CD4-positive, alpha-beta T cell treated with Interleukin-10 for 1 hour (primary cell): ENCODE measurements at places on chromosomes 7 and 10.

DNA sequence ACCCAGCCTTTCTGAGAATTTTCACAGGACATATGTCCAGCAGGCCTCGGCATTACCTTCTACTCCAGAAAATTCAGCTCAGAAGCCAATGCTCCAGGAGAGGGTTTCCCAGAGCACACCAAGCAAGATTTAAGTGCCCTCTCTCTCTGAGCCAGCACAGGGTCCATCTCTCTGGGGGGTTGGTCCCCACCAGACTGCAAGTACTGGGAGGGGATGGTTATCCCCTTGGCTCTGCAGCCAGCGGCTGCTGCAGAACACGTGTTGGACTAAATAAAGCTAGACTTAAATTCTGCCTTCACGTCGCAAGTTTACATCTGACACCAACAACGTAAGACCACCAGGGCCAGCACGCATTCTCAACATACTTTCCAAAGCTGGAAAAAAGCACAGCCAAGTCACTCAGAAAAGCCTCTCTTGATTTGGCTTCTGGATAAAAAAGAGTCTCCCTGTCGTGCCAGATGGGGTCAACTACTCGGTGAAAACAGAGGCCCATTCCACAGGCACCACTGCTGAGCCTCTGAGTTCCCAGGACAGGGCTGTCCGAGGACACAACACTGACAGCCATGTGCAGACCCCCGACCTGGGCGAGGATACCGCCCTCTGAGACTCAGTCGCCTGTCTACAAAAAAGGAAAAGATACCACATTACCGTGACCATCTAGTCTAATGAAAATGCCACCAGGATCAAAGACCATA, 77.3 kb downstream of the CTBP2 start:
- no peak for DNase-seq

GRCh38 chr7:41116817-41117216, 586.1 kb downstream of the INHBA start:
- no peak for DNase-seq

DNA sequence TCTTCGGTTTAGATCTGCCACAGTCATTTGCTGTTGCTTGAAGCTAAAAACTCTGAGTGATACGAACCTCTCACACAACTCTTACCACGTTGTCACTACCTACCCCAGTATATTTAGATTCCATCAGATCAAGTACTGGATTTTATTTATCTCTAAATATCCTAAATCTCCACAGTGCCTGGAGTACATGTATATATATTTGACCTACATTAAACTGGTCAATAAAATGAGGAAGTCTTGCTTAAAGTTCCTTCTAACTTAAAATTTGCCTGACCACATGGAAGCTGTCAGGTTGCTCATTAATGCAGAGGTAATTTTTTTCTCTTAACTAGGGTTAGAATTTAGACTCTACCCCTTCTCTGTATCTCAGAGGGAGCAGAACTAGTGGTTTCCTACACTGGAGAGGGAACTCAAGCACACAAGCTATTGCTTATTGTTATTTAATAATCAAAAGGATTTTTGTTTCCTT, 3.1 kb upstream of the MACC1 start:
- no peak for DNase-seq

DNA sequence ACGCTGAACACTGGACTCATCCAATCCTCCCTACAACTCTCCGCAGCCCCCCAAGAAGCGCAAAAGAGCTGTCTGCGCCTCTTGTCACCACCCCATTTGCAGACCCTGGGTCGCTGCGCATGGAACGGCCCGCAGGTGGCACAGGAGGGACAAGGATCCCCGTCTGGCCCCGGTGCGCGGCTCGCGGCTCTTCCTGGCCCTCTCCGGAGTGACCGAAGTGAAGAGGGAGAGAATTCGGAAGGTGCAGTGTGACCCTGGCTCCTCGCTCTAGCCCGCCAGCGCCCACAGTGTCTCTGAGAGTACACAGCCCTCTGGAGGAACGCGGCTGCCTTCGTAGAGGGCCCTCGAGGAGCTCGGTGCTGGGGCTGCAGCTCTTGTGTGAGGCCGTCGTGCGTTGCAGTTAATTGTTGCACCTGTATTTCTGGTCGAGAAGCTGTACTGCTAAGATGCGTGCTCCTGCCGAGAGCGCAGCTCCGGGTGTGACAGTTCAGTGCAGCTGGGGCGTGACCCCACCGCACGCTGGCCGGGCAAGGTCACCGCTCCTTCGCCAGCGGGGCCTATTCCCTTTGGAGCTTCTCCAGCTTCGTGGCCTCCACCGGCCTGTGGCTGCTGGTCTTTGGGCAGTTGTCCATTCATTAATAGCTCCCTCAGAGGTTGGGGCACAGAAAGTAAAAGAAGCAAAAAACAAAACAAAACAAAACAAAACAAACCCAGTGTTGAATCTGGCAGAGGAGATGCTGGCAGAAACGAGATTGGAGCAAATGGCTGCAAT, 119.0 kb downstream of the SEC23IP start:
- no peak for DNase-seq

- no peak for DNase-seq
These were observed 666.7 kb upstream of the NRP1 start for GRCh38 chr10:34001087-34001580.

DNA sequence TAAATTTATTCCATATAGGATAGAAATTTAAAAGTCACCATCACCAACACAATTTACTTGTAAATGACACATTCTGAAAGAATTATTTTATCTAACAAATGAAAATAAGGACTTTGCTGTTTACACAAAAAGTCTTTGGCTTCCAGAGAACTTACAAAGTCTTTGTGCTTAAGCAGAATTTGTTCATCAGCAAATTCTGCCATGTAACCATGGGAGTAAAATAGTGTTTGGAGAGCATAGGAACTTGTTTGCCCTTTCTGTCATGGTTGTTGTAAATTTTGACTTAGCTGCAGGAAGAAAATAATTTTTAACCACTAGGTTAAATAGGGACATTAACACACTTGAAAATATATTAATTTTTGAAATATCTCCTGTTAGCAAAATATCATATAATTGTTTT, 15.2 kb downstream of the FGL2 start:
- DNase-seq, result no peak

DNA sequence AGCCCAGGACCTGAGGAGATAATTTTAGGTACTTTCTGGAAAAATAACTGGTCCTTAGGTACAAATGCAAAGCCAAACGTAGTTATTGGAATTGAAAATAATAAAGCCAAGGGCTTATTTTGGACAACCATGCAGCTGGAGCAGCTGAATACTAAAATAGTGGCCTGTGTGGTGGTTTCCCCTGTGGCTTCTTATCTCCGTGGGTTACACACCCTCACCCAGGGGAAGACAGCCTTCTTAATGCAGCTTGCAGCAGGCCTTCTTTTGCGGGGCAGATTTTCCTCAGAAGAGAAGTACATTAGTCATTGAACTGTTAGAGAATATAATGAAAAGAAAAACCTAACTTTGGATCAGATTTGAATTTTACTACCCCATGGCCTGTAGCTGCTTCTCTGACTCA, 133.5 kb downstream of the ST7 start:
- DNase-seq, result no peak

GRCh38 chr7:20302891-20303290, 27.8 kb upstream of the ITGB8 start:
- DNase-seq, result no peak

DNA sequence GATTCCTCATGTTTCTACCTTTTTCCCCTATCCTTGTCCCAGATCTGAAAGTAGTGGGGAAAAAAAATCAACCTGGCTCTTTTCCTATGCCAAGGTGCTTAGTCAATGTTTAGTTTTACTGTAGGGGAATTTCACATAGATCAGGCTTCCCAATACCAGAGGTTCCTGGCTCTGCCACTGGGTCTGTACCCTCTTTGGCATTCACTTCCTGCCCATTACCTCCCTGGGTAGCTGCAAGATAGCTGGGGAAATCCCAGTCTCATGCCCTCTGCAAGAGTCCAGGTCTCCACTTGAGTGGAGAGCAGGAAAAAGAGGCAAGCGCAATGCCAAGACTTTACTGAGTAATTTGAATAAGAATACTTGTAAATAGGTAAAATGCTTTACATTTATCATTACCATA, 3.5 kb upstream of the BPGM start:
- no peak for DNase-seq
